ENCODE measurements at places on chromosomes 5 and 9.
A peak's percentile ranks its signal among the peaks of the same experiment; 100 is the strongest.

GRCh38 chr9:77841739-77842386 is 189.7 kb downstream of the GNAQ start:
- no peak for DNase-seq

DNA sequence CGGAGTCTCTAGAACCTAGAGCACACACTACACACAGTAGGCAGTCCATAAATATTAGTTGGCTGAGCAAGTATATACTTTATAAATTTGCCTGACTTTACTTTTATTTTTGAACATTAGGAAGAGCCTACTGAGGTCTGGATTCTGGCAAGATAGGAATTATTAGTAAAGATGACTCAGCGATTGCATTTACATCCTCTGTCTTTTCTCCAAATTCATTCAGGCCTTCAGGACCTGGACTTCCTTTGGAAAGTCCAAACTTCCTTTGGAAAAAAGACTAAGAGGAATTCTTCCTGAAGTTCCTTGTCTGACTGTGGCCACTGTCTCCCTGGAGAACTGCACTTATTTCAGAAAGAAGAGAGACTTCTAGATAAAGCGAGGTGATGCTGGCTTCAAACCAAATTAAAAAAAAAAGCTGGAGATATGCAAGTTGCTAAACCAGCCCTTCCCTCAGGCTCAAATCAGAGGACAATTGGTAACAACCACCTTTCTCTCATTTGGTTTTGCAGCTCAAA is 251.3 kb downstream of the GAS1 start:
- DNase-seq: no peak

- no peak for DNase-seq
Measured at GRCh38 chr5:177429248-177430040, 3.0 kb downstream of the GRK6 start.

DNA sequence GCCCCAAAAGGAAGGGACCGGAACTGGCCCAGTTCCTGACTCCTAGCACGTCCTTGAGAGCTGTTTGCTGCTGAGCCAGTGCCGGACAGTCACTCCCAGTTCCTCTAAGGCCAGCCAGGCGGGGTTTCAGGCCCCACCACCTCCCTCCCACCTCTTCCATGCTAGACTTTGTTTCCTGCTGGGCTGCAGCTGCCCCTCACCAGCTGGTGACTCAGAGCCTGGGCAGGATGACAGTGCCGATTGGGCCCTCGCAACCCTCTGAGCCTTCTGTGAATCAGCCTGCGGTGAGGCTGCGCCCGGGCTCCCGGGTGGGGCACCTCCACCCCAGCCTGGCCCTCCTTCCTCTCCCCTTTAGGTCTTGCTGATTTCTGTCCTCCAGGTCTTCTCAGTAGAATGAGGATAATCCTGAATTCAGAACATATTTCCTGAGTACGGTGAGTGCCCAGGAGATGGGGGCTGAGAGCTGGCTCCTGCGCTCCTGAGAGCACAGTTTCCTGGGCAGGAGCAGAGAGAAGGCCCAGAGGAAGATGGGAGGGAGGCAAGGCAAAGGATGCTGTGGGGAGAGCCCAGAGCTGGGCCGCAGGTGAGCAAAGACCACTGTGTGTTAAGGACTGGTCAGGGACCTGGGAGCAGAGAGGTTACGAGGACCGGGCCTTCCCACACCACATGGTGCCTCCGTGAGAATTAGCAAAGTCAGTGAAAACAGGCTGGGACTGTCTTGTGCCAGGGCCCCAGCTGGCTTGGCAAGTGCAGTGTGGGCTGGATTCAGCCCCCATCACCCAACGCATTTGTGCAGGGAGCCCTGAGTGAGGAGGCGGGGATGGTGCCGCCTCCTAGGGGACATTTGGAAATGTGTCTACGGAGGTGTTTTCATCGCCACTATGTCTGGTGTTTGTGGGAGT is 32.9 kb upstream of the STXBP1 start:
- DNase-seq: no peak

DNA sequence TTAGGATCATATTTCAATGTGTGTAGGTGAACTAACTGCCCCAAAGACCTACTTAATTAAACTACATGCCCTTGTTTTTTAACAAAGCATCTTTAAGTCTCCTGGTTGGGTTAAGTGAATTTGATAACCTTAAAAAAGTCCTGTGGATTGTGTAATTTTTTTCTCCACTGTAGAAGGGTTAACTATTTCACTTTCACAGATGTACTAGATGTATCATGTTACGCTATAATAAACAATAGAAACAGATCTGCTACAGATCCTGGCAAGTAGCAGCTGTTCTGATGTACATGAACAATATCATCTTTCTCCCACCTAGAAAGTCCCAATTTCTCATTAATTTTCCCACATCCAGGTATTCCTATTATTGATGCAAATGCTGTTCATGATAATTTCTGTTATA is 18.9 kb downstream of the KIF24 start:
- DNase-seq: no peak

DNA sequence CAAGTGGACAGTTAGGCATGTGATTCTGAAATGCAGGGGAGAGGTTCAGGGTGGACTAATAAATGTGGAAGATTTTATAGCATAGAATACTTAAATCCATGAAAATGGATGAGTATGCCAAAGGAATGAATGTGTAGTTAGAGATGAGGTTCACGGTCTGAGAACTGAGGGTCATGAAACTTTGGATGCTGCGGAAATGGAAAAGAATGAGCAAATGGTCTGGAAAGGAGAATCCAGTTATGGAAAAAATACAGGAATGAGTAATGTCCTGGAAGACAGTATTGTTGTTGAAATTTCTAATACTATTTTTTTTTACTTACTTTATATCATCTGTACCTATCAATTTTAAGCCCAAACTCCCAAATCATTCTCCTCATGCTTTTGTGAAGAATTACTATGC is 2369.4 kb downstream of the MAT2B start:
- DNase-seq: no peak

- no peak for DNase-seq
Measured at GRCh38 chr5:76525956-76526355, 97.2 kb downstream of the F2RL2 start.

GRCh38 chr5:174186096-174186695 is 140.7 kb downstream of the NSG2 start:
- no peak for DNase-seq

- no peak for DNase-seq
Measured at GRCh38 chr5:58012801-58013315, 447.0 kb downstream of the PLK2 start.

DNA sequence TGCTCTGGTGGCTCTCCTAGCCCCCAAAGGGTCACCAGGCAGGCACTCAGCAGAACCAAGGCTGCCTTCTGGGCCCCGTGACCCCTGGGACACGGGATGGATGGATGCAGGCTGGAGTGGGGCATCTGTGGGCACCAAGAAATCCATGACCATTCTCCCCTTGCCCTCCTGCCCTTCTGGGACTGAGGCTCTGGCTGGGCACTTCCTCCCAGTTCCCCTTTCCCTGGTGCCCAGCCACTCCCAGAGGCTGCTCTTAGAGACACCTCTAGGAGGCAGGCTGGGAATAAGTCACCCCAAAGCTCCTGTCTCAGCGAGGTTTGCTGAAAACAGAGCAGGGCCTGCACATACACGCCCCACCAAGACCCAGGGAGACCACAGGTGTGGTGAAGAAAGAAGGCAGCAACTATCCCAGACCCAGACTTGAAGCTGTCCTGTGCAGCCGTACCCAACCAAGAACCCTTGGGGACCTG is 943 bp downstream of the STING1 start:
- no peak for DNase-seq

GRCh38 chr5:123819833-123820232 is 307.9 kb downstream of the CSNK1G3 start:
- DNase-seq: no peak

GRCh38 chr5:71880536-71880935 is 161.5 kb downstream of the CARTPT start:
- DNase-seq: no peak

- no peak for DNase-seq
Measured at GRCh38 chr5:142114687-142115086, 6.1 kb downstream of the NDFIP1 start.

- no peak for DNase-seq
Measured at GRCh38 chr5:9850456-9850855, 220.3 kb upstream of the TAS2R1 start.

- no peak for DNase-seq
Measured at GRCh38 chr5:124537522-124537921, 208.9 kb downstream of the ZNF608 start.

- DNase-seq: no peak
Measured at GRCh38 chr9:6973762-6974161, 216.0 kb downstream of the KDM4C start.

DNA sequence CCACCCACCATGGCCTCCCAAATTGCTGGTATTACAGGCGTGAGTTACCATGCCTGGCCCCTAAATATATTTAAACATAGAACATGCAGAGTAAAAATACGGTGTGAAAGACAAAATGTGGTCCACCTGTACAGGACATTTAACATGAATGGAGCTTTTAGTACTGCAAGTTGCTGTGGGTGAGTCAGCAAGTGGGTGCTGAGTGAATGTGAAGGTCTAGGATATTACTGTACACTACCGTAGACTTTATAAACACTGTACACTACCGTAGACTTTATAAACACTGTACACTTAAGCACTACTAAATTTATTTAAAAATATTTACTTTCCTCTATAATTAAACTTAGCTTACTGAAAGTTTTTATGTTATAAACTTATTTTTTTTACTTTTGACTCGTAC is 317.8 kb downstream of the PRDM9 start:
- DNase-seq: no peak

- DNase-seq: no peak
Measured at GRCh38 chr9:110810262-110810976, 141.8 kb downstream of the MUSK start.

GRCh38 chr9:96020792-96021550 is 145.5 kb downstream of the ERCC6L2 start:
- DNase-seq: peak; percentile 49

GRCh38 chr5:32760091-32760509 is 49.0 kb downstream of the NPR3 start:
- no peak for DNase-seq

DNA sequence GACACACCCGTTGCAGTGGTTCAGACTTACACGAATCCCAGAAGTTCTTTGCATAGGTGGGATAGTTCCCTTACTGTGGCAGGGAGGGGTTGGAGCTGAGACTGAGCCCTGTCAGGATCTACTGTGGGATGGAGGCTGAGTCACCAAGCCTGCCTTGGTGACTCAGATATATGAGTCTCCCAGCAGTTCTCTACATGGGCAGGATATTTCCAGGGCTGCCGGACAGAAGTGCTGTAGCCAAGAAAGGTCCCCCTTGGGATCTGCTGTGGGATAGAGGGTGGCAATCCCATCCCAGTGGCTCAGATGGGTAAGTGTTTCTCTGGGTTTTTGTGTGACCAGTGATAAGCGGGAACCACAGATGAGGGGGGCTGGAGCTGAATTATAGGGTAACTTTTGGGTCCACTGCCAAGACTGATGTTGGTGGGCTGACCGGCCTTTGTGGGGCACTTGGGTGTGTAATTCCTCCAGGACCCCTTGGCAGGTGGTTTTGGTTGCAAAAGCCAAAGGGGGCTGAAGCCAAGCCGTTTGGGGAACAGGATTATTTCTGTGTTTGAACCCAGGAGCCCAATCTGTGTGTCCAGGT is 18.7 kb downstream of the XRCC4 start:
- DNase-seq: no peak

GRCh38 chr5:476102-476813 is 33.3 kb downstream of the EXOC3 start:
- no peak for DNase-seq

- DNase-seq: no peak
Measured at GRCh38 chr9:85142968-85143367, 473.4 kb downstream of the NTRK2 start.

- peak; percentile 97 for DNase-seq
Measured at GRCh38 chr9:128504485-128505413, at the start of gene GLE1. Gene GLE1, plus strand, starts transcription at chr9:128504719. Its CDS starts 87 bp downstream, at chr9:128504806.

- DNase-seq: no peak
Measured at GRCh38 chr9:82447343-82447742, 458.8 kb downstream of the SPATA31D1 start.

DNA sequence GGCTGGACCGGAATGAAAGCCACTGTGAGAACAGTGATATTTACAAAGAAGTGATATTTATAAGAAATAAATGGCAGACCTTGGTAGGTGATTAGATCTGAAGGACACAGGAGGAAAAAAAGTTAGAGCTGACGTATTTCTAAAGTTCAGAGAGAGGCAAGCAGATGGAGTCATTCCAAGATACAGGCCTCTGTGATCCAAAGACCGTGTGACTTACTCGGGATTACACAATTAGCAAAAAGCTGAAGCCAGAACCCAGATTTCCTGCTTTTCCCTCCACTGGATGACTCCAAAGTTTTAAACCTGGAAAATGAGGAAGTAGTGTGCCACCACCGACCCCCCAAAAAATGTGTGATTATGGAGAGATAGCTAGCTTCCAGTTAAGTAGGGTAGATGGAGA is 3.1 kb upstream of the DOCK8 start:
- DNase-seq: no peak

DNA sequence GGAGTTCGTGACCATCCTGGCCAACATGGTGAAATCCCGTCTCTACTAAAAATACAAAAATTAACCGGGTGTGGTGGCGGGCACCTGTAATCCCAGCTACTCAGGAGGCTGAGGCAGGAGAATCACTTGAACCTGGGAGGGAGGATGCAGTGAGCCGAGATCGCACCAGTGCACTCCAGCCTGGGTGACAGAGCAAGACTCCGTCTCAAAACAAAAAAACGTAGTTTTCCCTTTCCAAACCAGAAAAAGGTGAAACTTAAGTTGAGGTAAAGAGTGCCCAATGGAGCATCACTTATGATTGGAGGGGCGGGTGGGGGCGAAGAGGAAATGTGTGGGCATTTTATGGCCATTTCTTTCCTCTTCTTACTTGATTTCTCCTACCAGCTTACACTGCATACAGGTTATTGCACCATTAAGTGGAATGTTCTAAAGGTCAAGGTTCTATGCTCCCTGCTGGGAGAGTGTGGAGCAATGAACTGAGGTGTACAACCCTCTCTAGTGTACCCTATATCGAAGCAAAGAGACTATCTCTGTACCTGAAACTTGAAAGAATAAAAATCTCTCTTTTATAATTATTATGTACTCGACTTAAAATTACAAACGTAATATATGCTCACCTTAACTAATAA is 136.2 kb downstream of the DEPDC1B start:
- no peak for DNase-seq
